ENCODE measurements at places on chromosomes 6 and 20.

DNA sequence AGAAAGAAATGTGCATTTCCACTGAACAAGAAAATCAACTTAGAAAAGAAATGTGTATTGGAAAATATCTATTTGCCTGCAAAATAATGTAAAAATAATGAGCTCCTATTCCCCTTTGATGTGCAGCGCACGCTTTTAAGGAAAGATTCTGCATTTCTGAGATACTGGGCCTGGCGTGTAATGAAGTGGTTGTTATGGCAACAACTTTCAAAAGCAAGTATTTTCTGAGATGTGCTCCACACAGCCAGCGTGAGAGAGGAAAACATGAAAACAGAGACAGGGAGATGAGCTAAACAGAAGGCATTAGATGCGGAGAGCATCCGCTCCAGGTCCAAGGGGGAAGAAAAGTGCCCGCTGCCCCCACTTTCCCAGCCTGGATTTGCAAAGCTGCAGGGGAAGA lies 39.1 kb upstream of the GTSF1L start:
- DNase-seq: no peak

DNA sequence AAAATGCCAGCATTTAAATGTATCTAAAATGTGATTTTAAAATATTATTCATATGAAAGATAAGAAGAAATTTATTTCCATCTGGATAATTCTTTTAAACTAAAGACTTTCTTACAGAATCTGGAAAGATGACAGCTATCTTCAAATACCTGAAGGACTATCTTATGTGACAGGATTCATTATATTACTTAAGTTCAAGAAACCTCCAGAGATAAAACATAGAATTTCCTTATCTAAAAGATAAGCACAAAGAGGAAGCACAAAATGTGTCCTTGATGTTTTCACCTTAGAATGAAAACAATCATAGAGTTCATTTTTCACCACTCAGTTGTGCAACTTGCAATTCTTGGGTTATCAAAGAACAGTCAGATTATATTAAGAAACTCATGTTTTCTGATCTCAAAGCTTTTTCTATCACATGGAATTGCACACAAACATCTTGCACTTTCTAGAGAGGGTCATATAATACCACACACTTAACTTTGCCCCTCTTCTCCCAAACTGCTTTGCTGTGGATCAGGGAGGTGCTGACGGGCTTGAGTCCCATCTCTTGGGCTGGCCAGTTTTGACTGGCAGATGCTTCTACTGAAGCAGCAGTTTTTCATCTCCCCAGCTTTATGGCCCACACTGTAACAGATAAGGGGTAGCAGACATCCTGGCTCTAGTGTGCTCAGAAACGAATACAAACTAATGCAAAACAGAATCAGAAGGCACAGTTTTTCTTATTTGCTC lies 467.4 kb downstream of the CDC5L start:
- DNase-seq: no peak

DNA sequence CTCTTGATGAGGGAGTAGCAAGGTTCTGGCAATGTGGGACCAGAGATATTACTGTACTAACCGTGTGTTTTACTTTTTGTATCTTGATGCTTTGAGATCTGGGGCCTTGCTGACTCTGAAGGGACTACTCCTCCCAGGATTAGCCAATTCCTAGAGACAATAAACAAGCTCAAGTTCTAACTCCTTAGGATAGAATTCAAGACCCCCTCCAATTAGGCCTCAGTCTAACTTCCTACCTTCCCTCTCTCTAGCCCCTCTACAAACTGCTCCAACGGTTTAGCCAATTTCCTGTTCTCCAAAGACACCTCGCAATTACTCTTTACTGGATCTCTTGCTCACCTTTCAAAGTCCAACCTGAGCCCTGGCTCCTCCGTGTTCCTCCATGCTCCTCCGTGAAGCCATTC lies 158.7 kb upstream of the JARID2 start:
- DNase-seq: no peak

- no peak for DNase-seq
Observed at GRCh38 chr6:167746975-167747374, 79.7 kb upstream of the AFDN start.

- peak; percentile 11 for DNase-seq
Observed at GRCh38 chr20:50635676-50636600, 55.4 kb downstream of the RIPOR3 start.

DNA sequence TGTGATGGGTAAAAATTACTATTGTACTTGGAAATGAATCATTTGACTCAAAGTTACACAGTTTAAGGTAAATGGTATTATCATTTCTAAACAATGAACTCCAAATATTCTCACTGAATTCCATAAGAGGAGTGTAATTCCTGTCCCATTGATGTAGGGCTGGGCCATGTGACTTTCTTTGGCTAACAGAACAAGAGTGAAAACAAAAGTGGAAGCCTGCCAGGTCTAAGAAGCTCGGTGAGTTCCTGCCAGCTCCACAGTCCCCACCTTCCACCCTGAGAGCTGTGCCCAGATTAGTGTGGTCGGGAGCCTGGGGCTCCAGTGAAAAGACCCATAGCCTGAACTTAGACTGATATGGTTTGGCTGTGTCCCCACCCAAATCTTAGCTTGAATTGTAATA lies 24.6 kb downstream of the TBXT start:
- no peak for DNase-seq

DNA sequence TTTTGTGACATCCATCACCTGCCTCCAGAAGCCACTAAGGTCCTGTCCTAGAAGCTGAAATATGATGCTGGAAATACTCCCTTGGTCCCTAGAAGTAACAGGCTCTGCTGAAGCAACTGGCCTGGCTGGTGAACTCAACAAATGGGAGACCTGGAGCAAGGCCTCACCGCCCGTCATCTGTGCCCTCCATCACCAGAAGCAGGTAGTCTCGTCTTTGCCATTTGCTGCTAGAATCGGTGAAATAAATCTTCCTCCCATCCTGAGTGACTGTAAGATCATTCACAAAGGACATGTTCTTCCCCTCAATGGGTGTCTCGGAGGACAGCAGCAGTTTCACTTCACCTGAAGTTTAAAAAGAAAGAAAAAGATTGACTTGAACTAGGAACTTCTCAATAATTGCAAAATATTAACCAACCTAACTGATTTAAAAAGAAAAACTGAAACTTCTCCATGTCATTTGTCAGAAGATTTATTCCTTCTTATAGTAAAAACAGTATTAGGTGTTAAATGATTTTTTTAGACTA lies 21.0 kb downstream of the CST7 start:
- no peak for DNase-seq

DNA sequence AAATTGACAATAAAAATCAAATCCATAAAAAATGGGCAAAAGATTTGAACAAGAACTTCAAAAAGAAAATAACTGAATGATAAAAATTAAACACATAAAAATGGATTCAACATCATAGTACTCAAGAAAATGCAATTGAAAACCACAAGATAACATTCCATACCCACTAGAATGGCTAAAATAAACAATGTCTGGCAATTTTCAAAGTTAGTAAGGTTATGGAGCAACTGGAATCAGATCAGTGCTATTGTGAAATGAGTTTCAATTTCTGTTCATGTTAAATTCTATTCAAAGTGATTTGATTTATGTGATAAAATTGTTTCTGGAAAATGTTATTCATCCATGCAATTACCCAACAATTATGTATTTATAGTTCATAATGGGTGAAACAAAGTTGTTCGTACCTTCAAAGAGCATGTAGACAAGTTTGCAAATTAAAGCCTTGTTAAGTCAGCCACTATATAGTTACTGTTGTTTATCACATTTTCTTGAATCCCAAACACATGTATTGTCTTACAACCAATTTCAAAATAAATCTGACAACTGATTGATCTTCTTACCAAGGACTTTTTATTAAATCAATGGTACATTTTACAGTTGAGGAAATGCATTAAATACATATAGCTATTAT lies 151.5 kb upstream of the CENPW start:
- no peak for DNase-seq
